Activated naive CD8-positive, alpha-beta T cell treated with anti-CD3 and anti-CD28 coated beads for 36 hours (primary cell): ENCODE measurements at places on chromosomes 1 and 21. TPM values are rescaled to one million over a fixed set of nuclear protein-coding genes. Genes with fewer than 3 reads are reported as not detected.

GRCh38 chr21:25565272-25566211 lies 41.7 kb downstream of the MRPL39 start:
- H3K36me3 ChIP-seq: peaks cover 95% of the 10 kb centered on the region
- H3K4me3 ChIP-seq: peak overlapping the region; percentile 96
- DNase-seq: no peak
- peaks cover 50% of the 10 kb centered on the region for H3K4me1 ChIP-seq

DNA sequence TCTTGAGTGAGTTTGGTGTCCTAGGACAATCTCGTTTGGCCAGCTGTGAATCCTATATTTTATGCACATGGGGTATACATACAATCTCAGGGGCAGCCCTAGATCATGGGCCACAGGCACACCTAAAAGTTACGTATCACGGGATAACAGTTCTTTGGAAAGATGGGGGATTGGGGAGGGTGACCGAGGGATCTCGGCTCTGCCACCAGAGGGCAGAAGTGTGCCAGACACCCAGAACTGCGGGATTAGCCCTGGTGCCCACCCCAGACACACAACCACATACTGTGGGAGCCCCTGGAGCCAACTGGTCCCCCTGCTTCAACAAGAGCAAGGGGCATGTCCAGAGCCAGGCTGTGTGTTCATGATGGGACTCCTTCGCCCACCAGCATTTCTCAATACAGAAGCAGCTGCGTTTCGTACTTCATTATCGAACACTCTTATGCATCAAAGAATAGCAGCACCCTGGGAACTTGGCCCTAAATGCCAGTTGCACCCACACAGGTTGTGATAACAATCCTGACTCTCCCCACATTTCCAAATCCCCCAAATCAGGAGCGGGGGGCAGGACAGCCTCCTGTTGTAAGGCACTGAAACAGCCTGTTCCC lies 37.4 kb downstream of the TMCO4 start:
- H3K27me3 ChIP-seq: no peaks in the 10 kb centered on the region
- peaks cover 9% of the 10 kb centered on the region for H3K4me1 ChIP-seq
- H3K36me3 ChIP-seq: peaks cover 2% of the 10 kb centered on the region
- peak; percentile 19 for DNase-seq
- H3K27ac ChIP-seq: no peak overlapping the region
- no peak overlapping the region for H3K4me3 ChIP-seq

DNA sequence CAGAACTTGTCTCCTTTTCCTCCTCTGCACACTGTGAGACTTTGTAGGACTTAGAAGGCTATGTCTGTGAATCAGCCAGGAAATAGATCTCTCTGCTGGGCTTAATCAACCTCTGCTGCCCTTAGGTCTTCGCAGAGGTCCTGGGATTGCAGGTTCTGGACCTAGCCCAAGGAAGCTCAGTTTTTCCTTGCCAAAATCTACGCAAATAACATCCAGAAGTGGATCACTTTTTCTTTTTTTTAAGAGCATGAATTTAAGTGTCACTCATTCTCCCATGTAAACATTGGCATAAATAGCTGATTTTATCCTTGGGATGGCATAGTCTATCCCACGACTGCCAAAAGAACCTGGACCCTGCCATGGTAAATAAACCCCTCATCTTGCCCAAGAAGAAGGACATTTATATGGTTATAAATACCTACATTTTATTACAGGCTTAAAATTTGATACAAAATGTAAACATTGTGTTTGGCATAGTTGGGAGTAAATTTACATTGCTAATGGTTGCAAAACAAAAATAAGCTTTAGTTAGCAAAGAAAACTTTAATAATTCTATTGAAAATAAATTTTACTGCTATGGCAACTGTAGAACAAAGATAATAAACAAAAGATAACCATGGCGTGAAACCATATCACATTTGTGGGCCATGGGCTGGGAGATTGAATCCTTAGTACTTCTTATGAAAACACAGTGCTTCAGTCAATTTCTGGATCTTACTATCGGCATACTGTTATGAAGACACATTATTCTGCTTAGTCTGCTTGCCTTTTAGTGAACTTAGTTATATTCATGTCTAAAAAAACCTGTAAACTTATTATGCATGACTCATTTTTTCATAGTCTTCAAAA lies 24.5 kb upstream of the DISC1 start:
- H3K36me3 ChIP-seq: no peaks in the 10 kb centered on the region
- H3K4me3 ChIP-seq: no peak overlapping the region
- H3K27ac ChIP-seq: no peak overlapping the region
- no peak for DNase-seq

DNA sequence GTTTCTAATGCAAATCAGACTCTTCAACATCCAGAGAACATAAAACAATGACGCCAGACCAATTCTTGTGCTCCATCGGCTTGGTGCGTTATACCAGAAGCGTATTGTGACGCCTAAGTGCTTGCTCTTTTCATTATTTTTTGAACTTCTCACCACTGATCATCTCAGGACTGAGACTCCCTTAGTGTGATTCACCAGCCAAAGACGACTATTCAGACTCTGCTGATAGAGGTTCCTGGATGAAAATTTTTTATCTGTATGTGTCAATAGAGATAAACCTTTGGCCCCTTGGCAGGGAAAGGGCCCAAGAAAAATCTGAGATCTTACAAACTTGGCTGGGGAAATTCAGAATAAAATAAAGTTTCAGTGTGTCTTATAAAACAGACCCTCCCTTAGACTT lies 856 bp upstream of the GREM2 start:
- no peak for DNase-seq
- no peak overlapping the region for H3K4me3 ChIP-seq
- H3K27me3 ChIP-seq: peaks cover 62% of the 10 kb centered on the region
- no peak overlapping the region for H3K27ac ChIP-seq

DNA sequence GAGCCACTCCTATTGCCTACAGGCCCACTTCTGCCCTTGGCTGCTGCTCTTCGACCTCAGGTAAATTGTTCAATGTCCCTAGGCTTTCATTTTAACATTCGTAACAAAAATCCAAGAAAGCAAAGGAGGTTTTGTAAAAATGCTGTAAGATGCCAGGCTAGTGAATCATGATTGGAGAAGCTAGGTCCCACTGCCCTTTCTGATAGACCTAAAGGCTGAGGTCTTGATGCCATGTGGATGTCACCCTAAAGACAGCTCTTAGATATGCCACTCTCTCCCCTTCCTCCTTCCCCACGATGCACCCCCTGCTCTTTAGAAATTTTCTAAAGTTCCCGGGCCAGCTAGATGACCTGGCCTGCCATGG lies 9.9 kb upstream of the TMEM39B start:
- no peak overlapping the region for H3K4me3 ChIP-seq
- DNase-seq: no peak
- H3K27ac ChIP-seq: no peak overlapping the region
- peaks cover 3% of the 10 kb centered on the region for H3K36me3 ChIP-seq
- no peaks in the 10 kb centered on the region for H3K27me3 ChIP-seq

- no peak overlapping the region for H3K27ac ChIP-seq
- H3K27me3 ChIP-seq: peaks cover 9% of the 10 kb centered on the region
- no peaks in the 10 kb centered on the region for H3K36me3 ChIP-seq
- H3K4me3 ChIP-seq: no peak overlapping the region
- no peak for DNase-seq
Measured at GRCh38 chr1:36697836-36698605, 215.3 kb upstream of the CSF3R start.

- no peaks in the 10 kb centered on the region for H3K36me3 ChIP-seq
- no peak overlapping the region for H3K27ac ChIP-seq
- no peak overlapping the region for H3K4me3 ChIP-seq
- H3K27me3 ChIP-seq: no peaks in the 10 kb centered on the region
Measured at GRCh38 chr1:195872376-195872775, 735.9 kb downstream of the KCNT2 start.

DNA sequence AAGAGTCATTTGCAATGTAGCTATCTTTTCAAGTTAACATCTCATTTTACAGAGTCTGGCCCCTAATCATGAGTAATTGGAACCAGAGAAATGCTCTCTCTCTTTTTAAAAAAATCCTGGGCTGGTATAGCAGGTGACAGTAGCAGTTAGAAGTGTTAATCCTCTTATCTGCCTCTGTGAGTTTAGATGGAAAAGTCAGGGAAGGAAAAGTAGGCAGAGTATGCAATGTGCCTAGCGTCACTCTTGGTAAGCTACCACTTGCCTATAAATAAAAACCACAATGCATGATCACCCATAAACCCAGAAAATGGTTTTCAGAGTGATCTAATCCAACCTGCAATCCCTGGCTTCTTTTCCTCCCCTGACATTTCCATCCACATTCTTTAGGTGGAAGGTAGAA lies 43.2 kb downstream of the UTP25 start:
- H3K36me3 ChIP-seq: no peaks in the 10 kb centered on the region
- peaks cover 32% of the 10 kb centered on the region for H3K27me3 ChIP-seq
- H3K27ac ChIP-seq: no peak overlapping the region
- H3K4me1 ChIP-seq: no peaks in the 10 kb centered on the region

DNA sequence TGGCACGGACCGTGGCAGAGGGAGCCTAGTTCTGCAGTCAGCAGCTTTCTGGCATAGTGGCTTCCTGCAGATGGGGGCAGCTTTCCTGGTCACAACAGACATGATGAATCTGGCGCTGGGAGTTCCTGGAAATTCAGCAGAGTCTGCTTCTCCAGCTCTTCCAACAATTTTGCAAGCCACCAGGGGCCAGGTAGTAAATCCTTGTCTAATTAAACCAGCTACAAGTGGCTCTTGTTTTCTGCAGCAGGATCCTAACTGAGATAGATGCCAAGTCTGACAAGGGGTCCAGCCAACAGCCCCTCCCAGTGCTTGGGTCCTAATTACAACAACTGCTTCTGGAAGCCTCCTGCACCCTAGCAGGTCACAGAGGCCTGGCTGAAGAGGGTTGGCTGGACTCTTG lies 35.8 kb downstream of the TRIM62 start:
- H3K27ac ChIP-seq: no peak overlapping the region
- no peaks in the 10 kb centered on the region for H3K27me3 ChIP-seq
- H3K36me3 ChIP-seq: no peaks in the 10 kb centered on the region
- no peak overlapping the region for H3K4me3 ChIP-seq
- H3K4me1 ChIP-seq: peaks cover 5% of the 10 kb centered on the region

DNA sequence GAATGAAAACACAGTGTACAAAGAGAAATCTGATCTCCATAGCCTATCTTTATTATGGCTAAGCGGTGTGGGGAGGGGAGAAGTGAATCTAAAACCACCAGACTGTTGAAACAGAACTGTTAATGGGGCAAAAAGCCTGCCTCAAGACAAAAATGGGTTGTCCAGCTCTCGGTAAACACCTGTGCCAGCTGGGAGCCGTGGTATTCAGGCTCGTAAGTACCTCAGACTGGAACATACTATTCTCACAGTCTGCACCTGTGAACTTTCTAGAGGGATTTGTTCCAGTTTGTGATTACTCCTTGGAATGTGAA lies 42.7 kb upstream of the ATP1A1 start:
- peaks cover 52% of the 10 kb centered on the region for H3K4me1 ChIP-seq
- H3K36me3 ChIP-seq: peaks cover 1% of the 10 kb centered on the region
- no peaks in the 10 kb centered on the region for H3K27me3 ChIP-seq

DNA sequence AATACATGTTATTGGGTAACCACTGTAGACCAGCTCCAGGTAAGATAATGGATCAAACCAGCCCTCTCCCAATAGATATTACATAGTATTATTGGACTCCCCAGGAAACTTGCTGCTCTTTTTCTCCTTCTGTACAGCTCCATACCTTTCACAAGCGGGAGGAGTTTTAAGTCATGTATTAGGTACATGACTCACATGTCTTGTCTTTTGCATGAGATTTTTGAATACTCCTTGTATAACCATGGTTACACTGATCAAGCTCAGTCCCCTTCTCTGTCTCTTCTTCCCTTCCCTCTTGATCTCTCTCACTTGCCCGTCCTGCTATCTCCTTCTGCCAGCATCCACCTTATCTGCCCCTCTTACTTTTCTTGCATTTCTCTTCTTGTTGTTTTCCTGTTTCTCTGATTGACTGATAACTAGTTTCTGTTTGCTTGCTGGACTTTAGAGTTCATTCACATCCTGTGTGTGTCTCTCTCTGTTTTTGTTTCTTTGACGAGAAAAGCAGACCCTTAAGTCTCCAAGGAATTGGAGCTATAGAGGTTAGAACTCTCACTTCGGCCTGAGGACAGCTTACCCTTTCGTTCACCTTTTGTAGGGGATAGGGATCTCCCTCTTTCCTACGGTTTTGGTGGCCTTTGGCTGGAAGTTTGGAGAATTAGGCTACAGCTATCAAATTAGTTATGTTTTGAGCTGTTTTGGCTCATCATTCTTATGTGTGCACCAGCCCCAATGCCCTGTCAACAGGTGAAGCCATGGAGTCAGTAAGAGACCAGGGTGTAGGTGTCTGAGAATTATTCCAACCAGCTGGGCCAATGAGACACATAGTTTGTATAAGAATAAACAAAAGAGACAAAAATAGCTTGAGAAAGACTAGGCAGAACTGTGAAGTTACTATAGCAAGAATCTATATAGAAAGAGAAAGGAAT lies 49.0 kb upstream of the ASB17 start:
- H3K36me3 ChIP-seq: peaks cover 4% of the 10 kb centered on the region
- H3K4me1 ChIP-seq: no peaks in the 10 kb centered on the region
- H3K27me3 ChIP-seq: no peaks in the 10 kb centered on the region
- H3K27ac ChIP-seq: no peak overlapping the region

DNA sequence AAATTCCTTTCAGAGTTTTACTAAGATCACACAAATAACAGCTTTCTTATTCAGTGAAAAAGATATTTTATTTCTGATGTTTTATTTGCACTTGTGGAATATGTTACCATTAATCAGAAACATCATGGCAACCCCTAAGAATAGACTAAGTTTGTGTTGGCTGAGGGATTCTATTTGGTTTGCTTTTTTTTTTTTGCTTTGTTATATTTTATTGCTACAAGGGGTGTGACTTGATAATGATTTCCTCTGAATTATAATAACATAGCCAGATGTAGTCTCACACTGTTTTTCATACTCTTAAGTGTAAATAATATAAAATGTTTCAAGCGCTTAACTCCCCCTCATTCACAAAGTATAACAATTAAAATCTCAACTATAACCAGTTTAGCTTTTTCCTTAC lies 20.0 kb downstream of the GLRX2 start:
- no peak overlapping the region for H3K4me3 ChIP-seq
- H3K27me3 ChIP-seq: no peaks in the 10 kb centered on the region
- DNase-seq: no peak

- no peak overlapping the region for H3K4me3 ChIP-seq
- no peaks in the 10 kb centered on the region for H3K4me1 ChIP-seq
- H3K27me3 ChIP-seq: no peaks in the 10 kb centered on the region
- H3K27ac ChIP-seq: no peak overlapping the region
Measured at GRCh38 chr1:29551123-29551936, 315.0 kb downstream of the PTPRU start.

GRCh38 chr1:7422966-7423365 lies 348.1 kb upstream of the VAMP3 start:
- peaks cover 18% of the 10 kb centered on the region for H3K27me3 ChIP-seq
- no peak overlapping the region for H3K4me3 ChIP-seq
- DNase-seq: no peak
- no peak overlapping the region for H3K27ac ChIP-seq
- H3K4me1 ChIP-seq: peaks cover 2% of the 10 kb centered on the region
- H3K36me3 ChIP-seq: no peaks in the 10 kb centered on the region

Gene RORC
- 0.06 TPM for total RNA-seq

Gene PLXNA2
- total RNA-seq: 0.08 TPM

Gene ITGB2
- 234 TPM for total RNA-seq

Gene WNT4
- total RNA-seq: not detected

Gene FCGR3B
- total RNA-seq: not detected

Gene MKNK1
- total RNA-seq: 23.0 TPM

Gene FABP3
- total RNA-seq: not detected

Gene LCE1D
- total RNA-seq: not detected

Gene OR14K1
- total RNA-seq: not detected

Gene GNG4
- 1.9 TPM for total RNA-seq

Gene OLFML2B
- total RNA-seq: not detected
